ENCODE measurements at places on chromosomes 7 and 10.
A peak's percentile ranks its signal among the peaks of the same experiment; 100 is the strongest.

DNA sequence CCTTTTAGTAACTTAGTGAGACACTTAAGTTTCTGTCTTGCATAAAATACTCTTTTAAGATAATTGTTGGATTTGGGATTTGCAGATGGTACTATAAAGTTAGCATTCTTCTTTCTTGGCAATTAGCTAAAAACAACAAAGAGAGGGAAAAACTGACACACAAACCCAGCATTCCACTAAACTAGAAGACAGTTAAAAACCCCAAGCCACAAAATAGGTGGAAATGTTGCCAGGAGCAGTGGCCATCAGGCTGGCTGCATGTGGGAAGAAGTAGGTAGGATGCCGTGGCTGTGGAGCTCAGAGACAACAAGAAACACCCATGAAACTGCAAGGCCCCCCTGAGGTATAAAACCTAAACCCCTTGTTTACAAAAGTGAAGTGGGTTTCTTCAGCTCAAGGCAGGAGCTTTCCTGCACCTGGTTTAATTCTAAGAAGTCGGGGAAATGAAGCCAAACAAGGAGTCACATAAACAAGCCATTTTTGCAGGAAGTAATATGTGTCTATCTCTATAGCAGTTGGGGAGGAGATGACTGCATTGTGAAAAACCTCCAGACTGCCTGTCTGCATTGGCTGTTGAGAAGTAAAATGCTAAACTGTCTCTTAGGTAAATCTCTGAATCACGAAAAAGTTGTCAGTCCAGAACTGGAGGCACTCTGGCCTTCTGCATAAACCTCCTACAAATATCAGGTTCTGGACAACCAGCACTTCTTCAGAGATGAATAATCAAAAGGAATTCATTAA, 9.5 kb downstream of the RAB18 start:
- no peak for DNase-seq

GRCh38 chr10:76041551-76041950, 610.1 kb downstream of the LRMDA start:
- no peak for DNase-seq

- no peak for DNase-seq
Observed at GRCh38 chr10:15822131-15822530, 38.2 kb downstream of the MINDY3 start.

- DNase-seq: no peak
Observed at GRCh38 chr10:52276986-52277385, 37.1 kb upstream of the DKK1 start.

- no peak for DNase-seq
Observed at GRCh38 chr10:68897336-68897741, 3.8 kb upstream of the DDX50 start.

- no peak for DNase-seq
Observed at GRCh38 chr10:125027871-125028869, 86.2 kb downstream of the ZRANB1 start.

- no peak for DNase-seq
Observed at GRCh38 chr7:105345725-105346124, 43.0 kb downstream of the SRPK2 start.

DNA sequence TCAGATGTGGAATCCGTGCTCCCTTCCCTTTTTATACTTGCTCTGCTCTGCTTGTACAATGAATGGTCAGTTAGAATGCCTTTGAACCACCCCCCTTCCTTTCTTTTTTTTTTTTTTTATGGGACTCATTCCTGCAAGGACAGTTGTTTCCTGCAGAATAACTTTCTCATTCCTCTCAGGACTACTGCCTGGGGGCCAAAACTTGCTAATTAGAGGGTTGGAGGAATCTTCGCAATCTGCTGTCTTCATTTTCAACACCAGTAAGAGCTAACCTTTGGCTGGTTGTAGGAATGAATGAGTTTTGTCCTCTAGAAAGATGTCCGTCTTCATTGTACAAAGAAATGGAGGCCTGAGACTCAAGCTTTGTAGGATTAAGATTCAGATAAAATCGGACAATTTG, 868.1 kb downstream of the LRMDA start:
- DNase-seq: no peak

DNA sequence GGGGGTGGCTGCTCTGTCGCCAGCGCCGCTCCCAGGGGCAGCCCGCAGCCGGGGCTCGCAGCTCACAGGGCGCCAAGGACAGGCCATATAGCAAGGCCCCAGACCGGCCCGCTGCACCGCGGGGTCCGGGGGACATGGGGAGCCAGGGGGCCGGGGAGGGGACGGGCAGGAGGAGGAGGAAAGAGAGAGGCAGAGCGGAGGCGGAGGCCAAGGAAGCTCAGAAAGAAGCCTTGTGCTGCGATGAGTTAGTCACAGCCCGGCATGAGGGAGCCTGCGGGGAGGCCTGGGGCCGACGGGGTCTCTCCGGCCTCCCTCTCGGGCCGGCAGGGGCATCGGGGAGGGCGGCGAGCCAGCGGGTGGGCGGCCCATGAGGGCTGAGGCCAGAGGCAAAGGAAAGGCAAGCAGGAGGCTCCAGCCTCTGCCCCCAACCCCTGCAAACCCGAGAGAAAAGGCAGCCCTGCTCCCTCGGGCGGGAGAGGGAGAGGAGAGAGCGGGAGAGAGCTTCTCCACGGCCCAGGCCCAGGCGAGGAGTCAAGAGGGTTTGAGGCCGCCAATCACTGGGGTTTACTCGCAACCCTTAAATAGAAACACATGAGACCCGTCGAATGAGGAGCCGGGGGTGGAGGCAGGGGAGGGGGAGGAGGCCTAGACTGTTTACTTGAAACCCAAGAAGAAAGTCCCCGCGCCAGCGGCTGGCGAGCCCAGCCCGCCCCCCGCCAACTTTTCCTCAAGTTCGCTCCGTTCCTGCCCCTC, 167.9 kb downstream of the NEURL1 start:
- DNase-seq: peak; percentile 48

DNA sequence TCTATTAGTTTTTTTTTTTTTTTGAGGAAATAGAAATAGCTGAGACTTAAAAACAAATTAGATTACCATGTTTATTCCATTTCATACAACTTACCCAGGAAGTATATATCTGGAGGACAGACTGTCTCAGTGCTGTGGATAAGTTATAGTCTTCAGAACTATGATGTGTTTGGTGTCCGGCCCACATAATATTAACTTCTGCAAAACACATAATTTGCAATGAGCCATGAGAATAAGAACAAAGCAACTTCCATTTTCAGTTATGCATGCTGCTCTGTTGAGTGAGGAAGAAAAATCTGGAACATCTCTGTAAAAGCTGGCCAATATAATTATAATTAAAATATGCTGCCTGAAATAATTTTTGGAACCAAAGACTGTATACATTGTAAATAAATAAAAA, 130.9 kb downstream of the AGMO start:
- no peak for DNase-seq

DNA sequence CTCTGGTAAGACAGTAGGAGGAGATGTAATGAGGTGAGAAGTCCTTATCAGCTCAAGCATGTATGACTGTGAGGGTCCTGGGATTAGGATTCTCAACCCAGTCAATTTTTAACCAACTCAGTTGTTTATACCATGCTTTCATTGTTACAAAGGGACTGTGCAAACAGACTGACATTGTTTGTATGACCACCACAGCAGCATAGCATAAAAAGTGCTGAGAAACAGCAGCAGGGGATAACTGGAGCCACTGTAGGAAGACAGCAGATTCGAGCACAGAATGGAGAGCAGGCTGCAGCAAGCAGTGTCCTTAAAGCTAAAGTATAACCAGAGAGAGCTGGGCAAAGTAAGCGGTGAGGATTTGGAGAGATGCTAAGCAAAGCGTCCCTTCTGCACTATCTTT, 829.5 kb downstream of the REEP3 start:
- DNase-seq: no peak

DNA sequence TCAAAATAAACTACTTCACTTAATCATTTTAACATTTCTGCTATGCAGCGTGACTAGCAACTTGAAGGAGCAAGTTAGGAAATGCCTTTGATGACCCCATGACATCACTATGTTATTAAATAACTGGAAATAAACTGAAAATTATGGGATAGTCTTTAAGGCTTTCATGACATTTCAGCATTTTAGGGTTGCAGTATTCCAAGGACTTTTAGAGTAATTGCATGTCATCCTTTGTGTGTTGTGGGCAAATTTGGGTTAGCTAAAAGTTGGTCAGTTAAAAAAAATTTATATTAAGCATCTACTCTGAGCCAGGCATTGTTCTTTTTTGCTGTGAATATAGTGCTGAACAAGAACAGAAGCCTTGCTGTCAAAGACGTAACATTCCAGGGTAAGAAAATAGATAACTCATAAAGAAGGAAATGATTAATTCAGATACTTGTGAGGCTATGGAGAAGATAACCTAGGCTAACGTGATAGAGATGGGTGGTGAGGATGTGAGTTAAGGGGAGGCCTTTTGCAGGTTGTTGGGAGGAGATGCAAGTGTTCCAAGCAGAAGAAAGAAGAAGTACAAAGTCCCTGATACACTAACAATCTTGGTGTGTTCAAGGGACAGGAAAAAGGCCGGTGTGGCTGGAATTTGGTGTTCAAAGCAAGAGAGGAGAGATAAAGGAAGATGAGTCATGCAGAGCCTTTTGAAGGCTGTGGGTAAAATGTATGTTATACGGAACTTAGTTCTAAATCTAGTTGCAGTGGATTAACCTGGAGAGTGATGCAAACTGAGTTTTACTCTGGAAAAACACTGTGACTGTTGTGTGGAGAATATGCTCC, 610.2 kb downstream of the AUTS2 start:
- no peak for DNase-seq

GRCh38 chr10:87860156-87860795, 3.1 kb downstream of the KLLN start:
- DNase-seq: no peak

DNA sequence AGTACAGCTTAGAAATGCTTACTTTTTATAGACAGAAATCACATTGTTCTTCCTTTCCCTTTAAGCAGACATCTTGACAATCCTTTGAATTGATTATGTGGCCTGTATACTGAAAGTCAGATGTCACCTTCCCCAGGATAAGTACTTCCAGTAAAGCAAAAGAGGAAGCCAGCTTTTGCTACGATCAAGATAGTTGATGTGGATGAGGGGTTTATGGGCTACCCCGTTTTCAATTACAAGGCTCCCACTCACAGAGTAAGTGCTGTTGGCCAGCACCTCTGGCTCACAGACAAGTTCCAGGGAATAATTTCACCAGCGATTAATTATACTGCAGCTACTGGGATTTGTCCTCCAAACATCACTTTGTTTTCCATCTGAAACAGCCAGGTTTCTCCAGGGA, 95.1 kb upstream of the SAMD8 start:
- DNase-seq: no peak

- DNase-seq: no peak
Observed at GRCh38 chr10:70038923-70039322, 13.7 kb upstream of the MACROH2A2 start.

GRCh38 chr7:80136261-80137055, 1.8 kb downstream of the GNAI1 start:
- no peak for DNase-seq

DNA sequence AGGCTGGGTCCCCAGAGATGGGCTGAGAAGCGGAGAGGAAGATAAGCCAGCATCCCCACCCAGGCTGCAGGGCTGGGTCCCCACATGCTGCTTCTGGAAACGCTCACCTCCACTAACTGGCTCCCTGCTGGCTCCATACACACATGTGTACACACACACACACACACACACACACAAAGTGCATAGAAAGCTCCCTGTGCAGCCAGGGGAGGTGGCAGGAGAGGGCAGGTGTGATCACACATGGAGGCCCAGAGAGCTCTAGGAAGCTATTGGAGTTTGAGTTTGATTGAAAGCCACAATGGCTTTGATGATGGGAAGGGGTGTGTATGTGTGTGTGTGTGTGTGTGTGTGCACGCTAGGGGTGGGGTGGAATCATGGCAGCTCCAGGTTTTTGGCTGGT, 29.3 kb downstream of the CXCL12 start:
- no peak for DNase-seq

- no peak for DNase-seq
Observed at GRCh38 chr7:80601999-80602398, 36.4 kb upstream of the CD36 start.

- no peak for DNase-seq
Observed at GRCh38 chr7:134394056-134394455, 64.8 kb downstream of the AKR1B1 start.

- no peak for DNase-seq
Observed at GRCh38 chr7:70156057-70156456, 557.8 kb downstream of the AUTS2 start.

- no peak for DNase-seq
Observed at GRCh38 chr10:68813559-68813958, 13.8 kb upstream of the STOX1 start.

DNA sequence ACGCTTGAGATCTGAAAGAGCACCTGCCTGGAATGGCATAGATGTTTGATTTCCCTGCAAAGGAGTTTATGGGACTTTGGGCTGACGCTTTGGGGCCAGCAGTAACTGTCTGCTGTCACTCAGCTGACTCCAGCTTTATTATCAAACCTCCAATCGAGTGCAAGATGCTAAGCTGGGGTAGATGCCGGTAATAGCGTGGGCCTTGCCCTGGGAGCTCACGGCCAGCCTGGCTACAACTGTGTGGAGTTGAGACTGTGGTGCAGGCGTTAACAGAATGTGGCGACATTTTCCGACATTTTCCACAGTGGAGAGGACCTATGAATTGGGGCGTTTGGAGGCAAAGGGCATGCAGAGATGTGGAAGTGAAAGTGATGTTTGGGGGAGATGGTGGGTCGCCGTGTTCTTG, 1.3 kb downstream of the CHST12 start:
- DNase-seq: no peak

DNA sequence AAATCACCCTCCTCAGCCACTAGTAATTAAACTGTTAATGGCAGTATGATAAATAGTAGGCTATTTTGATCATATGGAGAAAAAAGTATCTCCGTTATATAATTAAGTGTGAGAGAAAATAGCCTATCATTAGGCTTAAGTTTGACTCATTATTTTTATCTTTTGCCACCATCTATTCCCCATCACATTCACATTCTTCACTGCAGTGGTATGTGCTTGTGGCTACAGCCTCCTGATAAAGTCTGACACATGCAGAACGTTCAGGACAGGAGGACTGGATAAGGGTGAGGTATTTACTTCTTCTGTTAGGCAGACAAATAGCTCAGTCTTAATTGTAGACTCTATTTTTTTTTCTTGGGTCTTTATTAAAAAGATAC, 5.8 kb downstream of the NEBL start:
- no peak for DNase-seq

GRCh38 chr7:78062214-78062613, 263.6 kb downstream of the PHTF2 start:
- DNase-seq: no peak

DNA sequence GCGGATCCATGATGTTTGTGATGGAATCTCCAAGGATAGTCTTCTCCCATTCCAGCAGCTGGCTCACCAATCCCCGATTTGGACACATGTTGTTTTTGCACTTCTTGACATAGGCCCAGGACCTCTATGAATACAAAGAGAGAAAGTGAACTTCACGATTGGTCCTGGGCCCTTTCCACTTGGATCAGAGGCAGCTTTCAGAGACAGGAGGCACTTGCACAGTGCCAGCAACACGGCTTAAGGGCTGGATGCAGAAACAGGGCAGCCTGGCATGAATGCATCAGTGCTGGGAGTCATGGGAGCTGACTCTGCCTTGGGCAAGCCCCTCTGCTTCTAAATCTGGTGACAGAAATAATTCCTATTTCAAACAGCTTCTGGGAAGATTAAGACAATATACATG, 2.1 kb upstream of the TMEM120A start:
- no peak for DNase-seq

GRCh38 chr10:104077663-104078151, 8.0 kb downstream of the COL17A1 start:
- no peak for DNase-seq

Data from T-helper 22 cell (primary cell).